Natural killer cell (primary cell): ENCODE measurements at places on chromosomes 16 and 17. TPM values are rescaled to one million over a fixed set of nuclear protein-coding genes. Genes with fewer than 3 reads are reported as not detected.

The PALB2 gene
- 12.8 TPM for total RNA-seq

- no peak for DNase-seq
These were observed at the start of gene HOXB2 for GRCh38 chr17:48545022-48545375. HOXB2 (minus strand) TSS chr17:48545109; CDS start chr17:48544911, 198 bp downstream.

DNA sequence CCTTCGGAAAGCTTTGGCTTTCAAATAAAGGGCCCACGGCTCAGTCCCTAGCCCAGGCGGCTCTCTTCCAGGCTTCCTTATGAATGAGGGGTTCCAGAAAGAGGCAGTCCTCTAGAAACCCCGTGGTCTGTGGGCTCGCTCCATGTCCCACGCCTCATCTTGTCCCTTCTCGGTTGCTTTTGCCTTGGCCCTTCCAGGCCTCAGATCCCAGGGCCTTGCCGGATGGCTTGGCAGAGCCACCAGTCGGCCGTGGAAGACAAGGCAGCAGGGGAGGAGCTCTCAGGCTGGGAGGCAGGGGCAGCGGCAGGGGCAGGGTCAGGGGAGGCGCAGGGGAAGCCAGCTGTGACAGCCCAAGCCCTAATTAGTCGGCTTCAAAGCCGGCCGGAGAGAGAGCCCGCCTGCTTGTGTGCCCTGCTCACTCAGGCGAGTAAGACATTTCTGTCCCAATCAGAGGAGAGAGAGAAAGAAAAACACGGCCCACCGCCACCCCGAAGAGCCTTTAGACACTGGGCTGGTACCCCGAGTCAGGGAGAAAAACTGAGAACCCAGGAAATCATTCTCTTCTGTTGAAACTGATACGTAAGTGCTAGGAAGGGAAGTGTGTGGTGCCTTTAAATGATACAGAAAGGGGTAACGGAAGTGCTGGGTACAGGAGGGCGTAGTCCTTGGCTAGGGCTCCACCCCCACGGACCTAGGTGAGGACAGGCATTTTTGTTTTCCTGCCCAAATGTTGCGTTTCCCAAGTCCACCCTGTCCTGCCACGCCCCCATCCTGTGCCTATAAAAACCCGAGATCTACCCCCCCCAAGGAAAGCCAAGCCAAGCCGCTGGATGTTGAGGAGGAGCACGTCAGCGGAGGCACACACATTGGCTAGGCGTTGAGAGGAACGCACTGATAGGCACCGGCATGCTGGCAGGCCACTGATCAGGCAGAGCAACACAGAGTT is 27.8 kb upstream of the MEIOC start:
- DNase-seq: no peak

The SLC2A4 gene
- not detected for total RNA-seq

- DNase-seq: no peak
These were observed 332.0 kb downstream of the BCAS3 start for GRCh38 chr17:61009663-61010062.

The RTN4RL1 gene
- 0.15 TPM for total RNA-seq

DNA sequence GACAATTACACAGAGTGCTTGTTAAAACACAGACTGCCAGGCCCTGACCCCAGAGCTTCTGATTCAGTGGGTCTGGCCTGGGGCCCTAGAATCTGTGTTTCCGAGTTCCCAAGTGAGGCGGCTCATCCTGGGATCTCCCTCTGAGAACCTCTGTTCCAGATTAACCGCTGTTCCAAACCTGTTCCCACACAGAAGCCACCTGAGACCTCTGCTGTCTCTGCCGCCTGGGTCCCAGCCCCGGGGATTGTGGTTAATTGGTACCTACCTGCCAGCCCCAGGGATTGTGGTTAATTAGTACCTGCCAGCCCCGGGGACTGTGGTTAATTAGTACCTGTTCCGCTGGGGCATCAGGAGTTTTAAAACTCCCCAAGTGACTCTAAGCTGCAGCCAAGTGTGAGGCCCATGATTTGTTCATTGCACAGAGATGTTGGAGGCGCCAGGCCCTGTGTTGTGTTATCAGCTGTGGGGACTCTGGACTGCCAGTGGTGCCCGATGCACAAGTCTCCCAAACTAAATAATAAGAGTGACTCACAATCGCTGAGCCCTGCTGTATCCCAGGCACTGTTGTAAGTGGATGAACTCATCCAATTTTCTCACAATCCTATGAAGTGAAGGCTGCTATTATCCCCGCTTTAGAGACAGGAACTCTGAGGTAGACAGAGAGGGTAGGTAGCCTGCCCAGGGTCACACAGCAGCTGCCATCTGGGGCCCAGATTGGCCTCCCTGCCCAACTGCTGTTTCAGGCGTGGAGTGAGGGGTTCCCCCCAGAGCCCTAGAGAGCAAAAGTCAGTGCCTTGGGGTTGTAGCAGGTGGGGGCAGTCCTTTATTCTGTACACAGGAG is 219.7 kb downstream of the IRF8 start:
- no peak for DNase-seq

DNA sequence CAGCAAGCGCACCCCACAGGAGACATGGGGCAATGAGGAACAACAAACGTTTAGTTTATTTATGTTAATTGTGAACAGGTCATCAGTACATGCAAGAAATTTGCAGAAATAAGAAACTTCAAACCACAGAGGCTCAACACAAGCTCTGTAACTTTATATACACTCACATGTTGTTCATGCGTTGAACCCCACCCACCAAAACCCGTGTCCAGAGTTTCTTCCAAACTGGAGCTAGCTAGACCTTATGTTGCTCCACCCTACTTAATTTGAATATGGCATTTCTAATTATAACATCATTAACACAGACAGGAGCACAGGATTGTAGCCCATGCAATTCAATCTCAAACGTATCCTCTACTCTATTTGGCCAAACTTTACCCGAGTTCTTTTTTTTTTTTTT is 192.1 kb downstream of the ZNF18 start:
- DNase-seq: no peak

The HSBP1 gene
- 34.8 TPM for total RNA-seq

The CCL13 gene
- total RNA-seq: not detected

DNA sequence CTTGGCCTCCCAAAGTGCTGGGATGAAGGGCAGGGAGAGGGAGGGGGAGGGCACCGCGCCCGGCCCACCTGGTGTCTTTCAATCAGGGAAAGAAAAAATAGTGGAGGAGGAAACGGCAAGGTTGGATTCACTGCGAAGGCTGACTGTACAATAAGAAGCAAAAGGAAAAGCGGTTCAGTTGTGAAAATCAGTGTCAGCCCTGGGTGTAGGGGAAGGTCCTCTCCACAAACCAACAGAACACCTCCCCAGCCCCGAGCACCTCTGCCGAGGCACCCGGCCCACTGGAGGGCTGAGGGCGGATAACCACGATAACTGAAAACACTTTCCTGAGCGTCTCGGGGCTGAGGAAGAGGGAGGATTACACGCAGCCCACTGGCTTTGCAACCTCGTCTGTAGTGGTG is 1.4 kb upstream of the SPG7 start:
- peak; percentile 69 for DNase-seq

GRCh38 chr17:70881093-70881492 is 711.8 kb downstream of the KCNJ2 start:
- DNase-seq: no peak

The FBRS gene
- total RNA-seq: 158 TPM

DNA sequence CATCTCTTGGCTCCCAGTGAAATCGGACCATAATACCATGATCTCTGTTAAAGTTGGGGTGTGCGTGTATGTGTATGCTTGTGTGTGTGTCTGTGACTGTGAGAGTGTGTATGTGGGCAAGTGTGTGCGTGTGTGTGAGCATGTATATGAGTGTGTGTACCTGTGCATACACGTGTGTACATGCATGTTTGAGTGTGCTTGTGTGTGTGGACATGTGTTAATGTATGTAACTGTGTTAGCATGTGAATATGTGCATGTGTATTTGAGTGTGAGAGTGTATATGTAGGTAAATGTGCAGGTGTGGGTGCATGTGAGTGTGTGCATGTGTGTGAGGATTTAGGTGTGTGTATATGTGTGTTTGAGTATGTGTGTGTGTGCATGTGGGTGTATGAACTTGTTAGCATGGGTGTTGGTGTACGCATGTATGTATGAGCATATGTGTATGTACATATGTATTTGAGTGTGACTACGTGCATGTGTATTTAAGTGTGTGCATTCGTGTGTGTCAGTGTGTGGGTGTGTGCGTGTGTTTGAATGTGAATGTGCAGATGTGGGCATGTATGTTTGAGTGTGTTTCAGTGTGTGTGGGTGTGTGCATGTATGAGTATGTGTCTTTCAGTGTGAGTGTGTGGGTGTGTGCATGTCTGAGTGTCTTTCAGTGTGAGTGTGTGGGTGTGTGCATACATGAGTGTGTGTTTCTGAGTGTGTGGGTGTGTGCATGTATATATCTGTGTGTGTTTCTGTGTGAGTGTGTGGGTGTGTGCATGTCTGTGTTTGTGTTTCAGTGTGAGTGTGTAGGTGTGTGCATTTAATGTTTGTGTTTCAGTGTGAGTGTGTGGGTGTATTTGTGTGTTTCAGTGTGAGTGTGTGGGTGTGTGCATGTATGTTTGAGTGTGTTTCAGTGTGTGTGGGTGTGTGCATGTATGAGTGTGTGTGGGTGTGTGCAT is 183.2 kb downstream of the SOX9 start:
- DNase-seq: no peak

The KCTD11 gene
- 5.6 TPM for total RNA-seq

- no peak for DNase-seq
These were observed 968 bp upstream of the PRKAR1A start for GRCh38 chr17:68511254-68511670.

GRCh38 chr17:79836972-79837887 is 2.0 kb downstream of the CBX4 start:
- peak; percentile 66 for DNase-seq

- DNase-seq: no peak
These were observed 18.8 kb downstream of the GRB7 start for GRCh38 chr17:39756380-39757079.

The CX3CL1 gene
- not detected for total RNA-seq

DNA sequence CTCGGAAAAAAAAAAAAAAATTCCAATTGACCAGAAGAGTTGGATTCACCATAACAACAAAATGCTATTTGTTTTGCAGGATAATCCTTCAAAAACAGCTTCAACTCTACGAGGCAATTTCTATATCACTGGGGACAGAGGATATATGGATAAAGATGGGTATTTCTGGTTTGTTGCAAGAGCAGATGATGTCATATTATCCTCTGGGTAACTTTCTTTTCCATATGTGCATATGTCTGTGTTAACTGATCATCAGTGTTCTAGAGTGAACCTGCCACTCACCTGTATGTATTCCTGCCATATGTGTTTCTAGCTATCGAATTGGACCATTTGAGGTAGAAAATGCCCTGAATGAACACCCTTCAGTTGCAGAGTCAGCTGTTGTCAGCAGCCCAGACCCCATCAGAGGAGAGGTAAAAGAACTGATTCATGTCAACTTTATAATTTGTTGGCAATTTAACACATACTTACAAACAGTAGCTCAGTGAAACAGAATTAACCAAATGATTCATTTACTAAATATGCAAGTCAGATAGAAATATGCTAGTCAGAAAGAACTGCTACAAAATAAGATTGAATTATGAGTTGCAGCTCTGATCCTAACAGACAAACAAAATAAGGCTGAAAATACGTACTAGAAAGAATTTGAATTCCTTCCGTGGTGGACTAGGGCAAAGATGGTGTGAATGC is 14.2 kb downstream of the ERI2 start:
- DNase-seq: no peak

The EFCAB3 gene
- total RNA-seq: not detected

The NOG gene
- total RNA-seq: 0.38 TPM

The SECTM1 gene
- 6.3 TPM for total RNA-seq

DNA sequence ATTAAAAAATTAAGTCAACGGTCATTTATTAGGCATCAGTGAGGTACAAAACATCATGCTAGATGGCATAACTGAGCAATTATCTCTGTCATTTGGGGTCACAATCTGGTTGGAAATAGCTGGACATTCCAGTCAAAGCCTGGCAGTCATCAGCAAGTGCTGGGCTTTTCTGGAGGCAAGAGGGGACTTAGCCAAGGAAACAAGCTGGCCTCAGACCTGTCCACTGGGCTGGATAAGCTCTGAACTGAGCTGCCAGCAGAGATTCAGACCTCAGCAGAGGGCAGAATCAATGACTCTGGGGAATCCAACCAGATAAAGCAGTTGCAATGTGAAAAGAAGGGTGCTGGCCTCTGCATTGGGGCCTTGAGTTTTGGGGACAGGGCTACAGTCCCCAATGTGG is 161.9 kb upstream of the NOL11 start:
- no peak for DNase-seq

GRCh38 chr17:60679287-60679686 is 1.6 kb downstream of the BCAS3 start:
- DNase-seq: no peak

The PDIA2 gene
- not detected for total RNA-seq

The RCVRN gene
- total RNA-seq: 1.7 TPM

The KRT36 gene
- total RNA-seq: not detected

The CA7 gene
- not detected for total RNA-seq

- no peak for DNase-seq
These were observed 1.0 kb upstream of the ANTKMT start for GRCh38 chr16:719815-720446.

DNA sequence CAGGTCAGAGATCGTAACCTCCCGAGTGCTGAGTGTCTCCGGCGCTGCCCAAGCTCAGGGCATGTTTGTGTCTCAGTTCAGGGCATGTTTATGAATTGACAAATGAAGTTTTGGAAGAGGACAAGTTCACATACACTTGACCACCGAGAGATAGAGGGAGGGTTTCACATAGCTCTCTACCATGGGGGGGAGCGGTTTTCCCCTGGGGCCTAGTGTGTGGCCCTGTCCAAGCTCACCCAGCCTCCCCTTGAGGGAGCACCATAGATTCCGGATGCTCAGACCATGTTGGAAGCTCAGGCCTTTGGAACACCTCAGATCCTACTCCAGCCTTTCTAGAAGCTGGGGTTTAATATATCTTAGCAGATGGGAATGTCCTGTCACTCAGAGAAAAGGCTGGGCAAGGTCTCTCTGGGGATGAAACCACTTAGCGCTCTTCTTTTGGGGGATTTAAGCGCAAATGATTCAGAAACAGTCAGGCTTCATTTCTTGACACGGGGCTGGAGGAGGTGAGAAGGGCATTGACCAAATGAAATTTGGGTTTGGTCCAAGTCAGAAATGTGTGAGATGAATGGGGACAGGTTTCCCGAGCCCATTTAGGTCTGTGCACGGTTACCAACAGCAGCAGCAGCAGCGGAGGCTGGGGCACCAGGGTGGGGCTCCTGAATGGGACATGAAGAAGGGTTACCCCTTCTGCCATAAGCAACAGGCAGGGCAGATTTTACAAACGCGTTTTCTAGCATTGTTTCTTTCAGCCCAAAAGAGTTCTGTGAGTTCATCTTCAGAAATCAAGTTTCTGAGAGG is 96.6 kb downstream of the METRNL start:
- no peak for DNase-seq

- no peak for DNase-seq
These were observed 21.7 kb downstream of the ATP6V0D1 start for GRCh38 chr16:67459066-67459860.
